ENCODE measurements at places on chromosomes 1 and 21.

GRCh38 chr1:121595089-121595488 is 410.3 kb downstream of the SRGAP2C start:
- no peak for DNase-seq

DNA sequence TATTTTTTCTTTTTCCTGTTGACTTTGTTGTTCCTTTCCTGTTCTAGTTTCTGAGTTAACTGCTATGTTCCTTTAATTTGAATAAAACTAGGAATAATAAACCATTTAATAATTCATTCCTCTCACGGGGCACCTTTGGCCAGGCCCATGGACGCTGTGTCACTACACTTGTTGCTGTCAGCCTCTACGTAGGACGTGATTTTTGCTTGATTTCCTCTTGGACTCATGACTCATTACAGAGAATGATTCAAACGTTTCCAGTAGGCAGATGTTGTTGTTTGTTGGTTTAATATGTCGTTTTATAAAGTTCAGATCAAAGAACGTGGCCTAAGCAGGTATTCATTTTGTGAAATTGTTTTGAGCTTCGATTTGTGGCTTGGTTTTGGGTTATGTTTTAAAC is 9.1 kb upstream of the SLC19A1 start:
- no peak for DNase-seq

- DNase-seq: no peak
These were observed 261.0 kb downstream of the ASTN1 start for GRCh38 chr1:176903474-176903873.

GRCh38 chr1:40796939-40797667 is 13.5 kb downstream of the KCNQ4 start:
- no peak for DNase-seq

DNA sequence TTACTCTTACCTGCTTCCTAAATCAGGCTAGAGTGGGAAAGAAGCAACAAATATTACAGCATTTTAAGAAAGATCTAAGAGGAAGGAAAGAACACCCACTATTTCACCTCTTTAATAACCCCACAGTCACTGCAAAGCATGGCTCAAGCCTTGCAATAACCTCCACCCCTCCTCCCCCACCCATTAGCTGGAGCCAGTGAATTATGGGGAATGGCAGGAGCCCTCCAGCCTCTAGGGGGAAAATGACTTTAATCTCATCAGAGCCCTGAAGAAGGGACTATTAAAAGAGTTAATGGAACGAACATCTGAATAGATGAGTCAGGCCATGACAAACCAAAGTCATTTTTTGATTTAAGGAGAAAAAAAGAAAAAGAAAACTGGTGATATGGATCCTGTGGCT is 630.7 kb upstream of the PLXNA2 start:
- no peak for DNase-seq

DNA sequence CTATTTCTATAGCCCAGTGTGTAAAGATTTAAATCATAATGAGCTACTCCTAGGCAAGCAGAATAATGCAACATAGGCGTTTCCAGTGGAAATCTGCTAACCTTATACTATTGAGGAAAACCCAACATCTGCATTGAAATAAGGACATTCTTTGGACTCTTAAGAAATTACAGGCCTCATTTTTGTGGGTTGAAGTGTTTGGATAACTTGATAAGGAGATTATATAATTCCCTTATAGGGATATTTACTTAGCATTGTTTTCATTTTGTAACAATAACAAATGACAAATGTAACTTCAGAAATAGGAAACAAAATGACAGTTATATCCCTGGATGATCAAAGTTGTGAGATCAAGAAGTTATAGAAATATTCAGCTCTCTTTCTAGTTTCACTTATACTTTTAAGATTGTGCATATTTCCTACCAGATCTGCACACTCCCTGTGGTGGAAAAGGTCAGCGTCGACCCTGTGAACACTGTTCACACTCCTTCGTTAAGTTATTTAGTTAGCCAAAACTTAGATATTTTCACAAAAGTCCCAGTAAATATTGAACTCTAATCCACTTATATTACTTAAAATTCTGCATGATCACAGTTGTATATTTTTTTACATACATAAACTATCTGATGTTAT is 284.4 kb upstream of the C1orf105 start:
- DNase-seq: no peak

DNA sequence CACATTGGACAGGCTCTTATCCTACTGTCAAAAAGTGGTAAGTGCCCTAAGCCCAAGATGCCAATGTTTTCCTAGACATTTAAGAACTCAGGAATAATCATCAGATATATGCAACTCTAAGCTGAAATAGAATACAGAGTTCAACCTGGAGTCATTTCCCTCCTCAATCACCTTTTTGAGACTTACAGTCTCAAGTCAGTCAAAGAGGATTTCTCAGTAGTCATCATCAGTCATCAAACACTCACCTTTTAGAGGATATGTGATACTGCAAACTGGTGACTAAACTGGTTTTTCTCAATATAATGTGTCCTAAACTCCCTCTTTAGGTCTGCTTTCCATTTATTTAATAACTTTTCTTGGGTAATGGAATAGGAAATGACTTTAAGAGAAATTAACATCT is 145.3 kb upstream of the ADAMTS5 start:
- no peak for DNase-seq

GRCh38 chr1:107877745-107878144 is 87.2 kb downstream of the VAV3 start:
- DNase-seq: no peak

DNA sequence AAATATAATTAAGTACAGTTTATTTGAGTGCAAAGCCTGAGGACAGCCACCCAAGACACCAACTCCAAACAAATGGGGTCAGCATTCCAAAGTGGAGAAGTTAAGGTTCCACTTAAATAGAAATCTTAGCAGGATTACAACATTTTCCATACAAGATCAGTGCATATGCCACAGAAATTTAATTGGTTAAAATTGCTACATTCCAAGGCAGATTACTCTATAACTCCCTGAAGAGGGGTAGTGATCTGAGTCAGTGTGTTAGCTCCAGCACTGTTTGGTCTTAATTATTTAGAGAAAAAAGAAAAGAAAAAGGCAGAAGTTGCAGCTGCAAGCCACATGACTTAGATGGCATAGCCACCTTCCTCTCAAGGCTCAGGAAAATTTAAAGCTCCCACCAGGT is 297.5 kb downstream of the HHIPL2 start:
- no peak for DNase-seq

- DNase-seq: no peak
These were observed 25.4 kb downstream of the FBXO42 start for GRCh38 chr1:16326833-16327404.

DNA sequence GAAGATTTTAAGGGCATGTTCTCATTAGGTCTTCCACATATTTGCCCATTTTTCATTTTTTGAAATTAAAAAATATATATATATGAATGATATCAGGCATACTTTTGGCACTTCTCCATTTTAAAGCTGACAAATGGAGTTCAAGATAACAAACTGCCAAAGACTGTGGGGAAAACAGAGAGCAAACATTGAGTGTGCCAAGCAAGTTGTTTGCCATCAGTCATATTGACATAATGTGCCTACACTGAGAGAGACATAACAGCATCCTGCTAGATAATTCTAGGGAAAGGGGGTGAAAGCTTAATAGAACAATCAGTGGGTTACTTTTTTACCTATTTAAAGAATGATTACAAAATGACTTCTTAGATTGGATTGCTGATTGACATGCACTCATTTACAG is 529.4 kb upstream of the CXADR start:
- no peak for DNase-seq

- DNase-seq: no peak
These were observed 17.1 kb downstream of the RC3H1 start for GRCh38 chr1:174005032-174005431.

DNA sequence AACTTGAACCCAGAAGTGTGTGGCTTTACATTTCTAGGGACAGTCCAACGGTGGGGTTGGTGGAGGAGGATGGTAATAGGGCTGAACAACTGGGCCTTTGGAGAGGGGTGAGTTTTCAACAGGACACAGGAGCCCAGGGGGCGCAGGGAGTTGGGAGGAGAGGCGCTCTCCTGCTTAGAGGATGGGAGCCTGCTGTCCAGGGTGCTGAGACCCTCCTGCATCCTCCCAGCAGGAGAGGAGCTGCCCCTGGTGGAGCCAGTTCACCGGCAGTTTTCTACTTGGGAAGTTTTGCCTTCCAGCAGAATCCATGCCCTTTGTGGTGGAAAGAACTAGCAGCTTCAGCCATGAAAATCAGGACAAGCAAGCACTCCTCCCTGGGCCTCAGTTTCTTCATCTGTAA is 8.6 kb downstream of the KCNC4 start:
- no peak for DNase-seq

GRCh38 chr1:94540440-94541245 is 916 bp downstream of the F3 start:
- no peak for DNase-seq

- no peak for DNase-seq
These were observed 141.7 kb upstream of the HOOK1 start for GRCh38 chr1:59672851-59673572.

DNA sequence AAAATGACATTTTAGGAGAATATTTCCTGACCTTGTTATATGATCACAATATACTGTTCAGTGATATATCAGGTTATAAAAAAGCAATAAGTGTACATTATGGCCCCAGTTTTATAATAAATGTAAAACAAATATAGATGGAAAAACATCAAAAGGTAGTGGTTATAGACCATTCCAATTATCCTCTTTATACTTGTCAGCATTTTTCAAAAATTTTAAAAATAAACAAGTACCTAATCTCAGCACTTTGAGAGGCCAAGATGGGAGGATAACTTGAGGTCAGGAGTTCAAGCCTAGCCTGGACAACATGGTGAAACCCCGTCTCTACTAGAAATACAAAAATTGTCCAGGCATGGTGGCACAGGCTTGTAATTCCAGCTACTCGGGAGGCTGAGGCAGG is 69.6 kb upstream of the B3GALNT2 start:
- no peak for DNase-seq

DNA sequence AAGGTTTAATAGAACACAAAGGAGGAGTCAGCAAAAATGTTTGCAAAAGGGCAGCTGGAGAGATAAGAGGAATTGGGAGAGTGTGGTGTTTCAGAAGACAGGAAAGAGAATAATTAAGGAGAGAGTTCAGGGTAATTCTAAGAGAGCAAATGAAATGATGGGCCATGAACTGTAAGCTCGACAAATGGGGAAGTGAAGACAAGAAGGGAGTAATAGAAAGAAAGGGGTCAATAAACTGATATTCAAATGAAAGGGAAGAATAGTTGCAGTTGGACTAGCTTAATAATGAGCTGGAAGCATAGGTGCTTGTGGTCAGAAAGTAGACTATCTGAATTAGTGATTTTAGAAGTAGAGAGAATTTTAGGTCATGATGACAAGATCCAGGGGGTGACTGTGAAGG is 15.6 kb upstream of the RNF220 start:
- no peak for DNase-seq

GRCh38 chr1:8133657-8134430 is 107.7 kb upstream of the ERRFI1 start:
- DNase-seq: no peak

- no peak for DNase-seq
These were observed 139.3 kb downstream of the TIAM1 start for GRCh38 chr21:31204801-31205200.

DNA sequence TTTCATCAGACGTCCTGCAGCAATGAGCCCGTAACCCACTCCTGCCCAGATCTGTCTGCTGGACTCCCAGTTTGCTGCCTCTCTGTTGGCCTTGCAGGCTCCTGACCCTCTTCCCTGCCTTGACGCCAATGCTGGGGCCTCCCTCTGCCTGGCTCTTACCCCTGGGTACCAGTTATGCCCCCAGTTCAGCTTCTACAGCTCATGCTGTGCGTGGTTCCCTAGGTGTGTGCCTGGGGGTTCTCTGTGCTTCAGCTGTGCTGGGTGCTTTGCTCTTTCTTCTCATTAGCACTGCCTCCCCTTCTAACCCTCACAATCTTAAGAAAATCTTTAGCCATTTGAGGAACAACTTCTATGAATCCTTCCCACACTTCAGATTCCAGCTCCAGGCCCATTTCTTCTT is 151.4 kb downstream of the ZSCAN20 start:
- DNase-seq: no peak

DNA sequence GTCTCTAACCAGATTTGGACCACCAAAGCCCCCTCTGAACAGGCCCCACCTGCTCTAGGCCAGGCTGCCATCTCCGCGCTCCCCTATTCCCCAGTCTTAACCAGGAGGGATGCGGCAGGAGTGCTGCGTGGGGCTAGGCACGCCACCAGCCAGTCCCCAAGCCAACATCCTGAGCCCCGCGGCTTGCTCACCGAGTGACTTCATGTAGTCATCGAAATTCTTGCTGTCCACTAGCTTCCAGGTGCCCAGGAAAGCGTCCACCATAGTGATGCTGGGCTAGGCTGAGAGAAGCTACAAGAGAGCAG is 173 bp downstream of the FABP3 start:
- DNase-seq: no peak

DNA sequence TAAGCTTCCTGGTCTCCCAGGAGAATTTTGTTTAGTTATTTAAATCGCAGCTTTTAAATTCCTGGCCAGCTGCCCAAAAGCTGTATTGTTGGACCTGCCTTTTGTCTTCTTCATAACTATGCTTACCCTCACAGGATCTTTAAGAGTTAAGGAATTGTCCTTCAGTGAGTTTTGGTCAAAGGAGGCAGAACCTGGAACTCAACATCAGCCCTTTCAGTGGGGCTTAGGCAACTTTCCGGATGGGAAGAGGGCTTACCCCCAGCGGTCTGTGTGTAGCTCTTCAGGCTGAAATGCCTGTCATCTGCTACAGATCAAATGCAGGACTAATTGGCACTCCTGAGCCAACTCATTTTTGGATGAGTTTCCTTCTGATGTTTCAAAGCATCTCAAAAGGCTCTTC is 402.6 kb downstream of the SIPA1L2 start:
- DNase-seq: no peak

- DNase-seq: no peak
These were observed 184.2 kb upstream of the USP24 start for GRCh38 chr1:55399346-55399745.

DNA sequence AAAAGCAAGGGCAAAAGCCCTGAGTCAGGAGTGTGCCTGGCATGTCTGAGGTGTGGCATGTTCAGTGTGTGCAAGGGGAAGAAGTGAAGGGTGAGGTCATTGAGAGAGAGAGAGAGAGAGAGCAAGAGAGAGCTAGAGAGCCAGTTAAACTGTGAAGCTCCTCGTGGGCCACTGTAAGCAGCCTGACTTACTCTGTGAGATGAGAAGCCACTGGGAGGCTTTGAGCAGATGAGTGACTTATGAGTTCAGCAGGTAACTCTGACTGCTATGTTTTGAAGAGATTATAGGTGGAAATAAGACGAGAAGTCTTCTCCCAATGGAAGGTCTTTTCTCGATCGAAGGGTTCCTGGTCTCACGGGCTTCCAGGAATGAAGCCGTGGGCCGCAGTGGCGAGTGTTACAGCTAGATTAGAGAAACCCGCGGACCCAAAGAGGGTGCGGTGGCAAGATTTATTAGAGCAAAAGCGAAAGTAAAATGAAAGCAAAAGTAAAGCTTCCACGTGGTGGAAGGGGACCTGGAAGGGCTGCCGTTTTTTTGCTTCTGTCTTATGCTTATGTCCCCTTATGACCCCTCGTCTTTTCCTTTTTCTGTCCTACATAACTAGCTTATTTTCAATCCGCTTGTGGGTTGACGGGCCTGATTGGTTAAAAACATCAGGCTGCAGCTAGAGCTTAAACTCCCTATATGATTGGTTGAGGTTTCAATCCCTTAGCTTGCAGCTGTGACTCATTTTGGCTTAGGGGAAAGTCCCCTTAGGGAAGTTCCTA is 323.1 kb upstream of the FAM78B start:
- peak; percentile 20 for DNase-seq

Data from stimulated activated CD8-positive, alpha-beta memory T cell treated with anti-CD3 and anti-CD28 coated beads, Interleukin-12 subunit alpha, Interleukin-12 subunit beta, amount 100 ng/mL, for 1 hour (primary cell).